PC-3 (cell line): ENCODE measurements at places on chromosomes 2 and 18. TPM values are rescaled to one million over a fixed set of nuclear protein-coding genes. Genes with fewer than 3 reads are reported as not detected.

GRCh38 chr2:16640867-16641266, 24.8 kb downstream of the CYRIA start:
- DNase-seq: no peak

DNA sequence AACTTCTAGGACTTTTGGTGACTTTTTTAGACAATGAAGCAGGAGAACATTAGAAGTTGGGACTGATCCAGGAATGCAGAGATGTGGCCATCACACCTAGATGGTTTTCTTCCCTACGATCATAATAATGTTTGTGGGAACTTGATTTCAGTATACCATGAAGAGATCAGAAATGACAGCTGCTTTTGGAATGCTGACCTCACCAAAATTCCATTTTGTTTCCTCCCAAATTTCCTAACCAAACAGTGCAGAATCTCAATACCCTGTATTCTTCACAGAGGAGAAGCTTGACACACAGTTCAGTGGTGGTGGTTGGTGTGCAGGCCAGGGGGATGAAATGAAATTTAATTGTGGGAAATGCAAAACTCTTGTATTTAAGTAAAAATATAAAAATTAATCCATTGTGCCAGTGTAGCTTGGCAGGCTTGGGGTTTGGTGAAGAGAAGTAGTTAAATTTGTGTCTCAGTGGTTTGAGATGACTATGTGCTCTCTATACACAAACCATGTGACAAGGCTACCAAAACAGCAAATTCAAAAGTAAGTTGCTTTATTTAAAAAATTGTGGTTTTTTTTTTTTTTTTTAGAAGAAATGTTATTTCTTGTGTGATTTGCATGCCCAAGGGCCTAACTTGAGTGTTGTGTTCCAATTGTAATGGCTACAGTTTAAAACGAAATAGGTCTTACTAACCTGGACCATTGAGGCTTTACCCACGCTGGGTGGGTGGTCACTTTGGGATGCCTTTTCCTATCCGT, 252.4 kb downstream of the LPIN1 start:
- peak; percentile 17 for DNase-seq

DNA sequence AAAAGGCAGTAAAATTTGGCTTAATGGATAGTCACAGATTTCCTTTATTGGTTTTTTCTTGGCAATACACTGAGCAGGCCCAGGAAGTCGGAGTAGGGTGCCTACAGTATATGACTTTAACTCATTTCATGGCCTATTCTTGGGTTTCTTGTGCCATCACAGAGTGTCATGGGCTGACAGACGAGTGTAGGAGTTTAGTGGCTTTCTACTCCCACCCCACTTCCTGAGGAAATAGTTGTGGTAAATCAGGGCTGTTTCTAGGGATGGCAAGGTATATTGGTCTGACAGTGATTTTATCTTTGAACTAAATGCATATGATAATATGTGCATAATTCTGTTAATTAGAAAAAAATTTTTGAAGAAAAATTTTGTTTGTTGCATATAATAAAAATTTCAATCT, 100.1 kb downstream of the PLCL1 start:
- DNase-seq: no peak

- peak; percentile 61 for DNase-seq
Measured at GRCh38 chr2:12606472-12607000, 110.2 kb upstream of the TRIB2 start.

GRCh38 chr2:176175709-176176607, 12.5 kb upstream of the HOXD1 start:
- no peak for DNase-seq

DNA sequence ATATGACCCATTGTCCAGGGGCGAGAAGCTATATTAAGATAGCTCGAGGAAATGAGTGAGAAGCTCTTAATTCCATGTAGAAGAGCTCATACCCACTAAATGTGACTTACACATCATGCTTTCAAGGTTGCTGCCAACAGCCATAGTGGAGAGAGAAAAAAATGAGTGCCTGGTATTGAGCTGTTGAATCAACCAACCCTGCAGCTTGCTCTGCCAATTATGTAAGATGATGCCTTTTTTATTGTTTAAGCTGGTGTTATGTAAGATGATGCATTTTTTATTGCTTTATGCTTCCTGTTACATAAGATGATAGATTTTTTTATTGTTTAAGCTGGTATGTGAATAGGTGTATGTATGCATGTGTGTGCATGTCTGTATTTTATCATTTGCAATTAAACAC, 228.2 kb downstream of the CCDC178 start:
- DNase-seq: peak; percentile 34

DNA sequence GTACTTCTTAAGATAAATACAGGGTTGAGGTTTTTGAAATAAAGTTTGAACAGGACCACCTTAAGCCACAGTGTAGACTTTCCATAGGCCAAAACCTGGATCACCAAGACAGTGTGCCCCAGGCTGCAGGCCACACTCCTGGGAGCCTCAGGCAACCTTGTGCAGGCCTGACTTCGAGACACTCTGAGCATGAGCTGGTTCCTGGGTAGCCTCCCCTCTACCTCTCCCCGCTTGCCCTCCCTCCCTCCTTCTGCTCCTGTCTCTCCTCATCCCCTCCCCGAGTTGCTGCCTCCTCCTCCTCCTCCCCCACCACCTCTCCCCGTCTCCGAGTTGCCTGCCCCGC, 10.6 kb upstream of the PROC start:
- no peak for DNase-seq

GRCh38 chr2:9244985-9245544, 38.5 kb downstream of the ASAP2 start:
- DNase-seq: peak; percentile 63

DNA sequence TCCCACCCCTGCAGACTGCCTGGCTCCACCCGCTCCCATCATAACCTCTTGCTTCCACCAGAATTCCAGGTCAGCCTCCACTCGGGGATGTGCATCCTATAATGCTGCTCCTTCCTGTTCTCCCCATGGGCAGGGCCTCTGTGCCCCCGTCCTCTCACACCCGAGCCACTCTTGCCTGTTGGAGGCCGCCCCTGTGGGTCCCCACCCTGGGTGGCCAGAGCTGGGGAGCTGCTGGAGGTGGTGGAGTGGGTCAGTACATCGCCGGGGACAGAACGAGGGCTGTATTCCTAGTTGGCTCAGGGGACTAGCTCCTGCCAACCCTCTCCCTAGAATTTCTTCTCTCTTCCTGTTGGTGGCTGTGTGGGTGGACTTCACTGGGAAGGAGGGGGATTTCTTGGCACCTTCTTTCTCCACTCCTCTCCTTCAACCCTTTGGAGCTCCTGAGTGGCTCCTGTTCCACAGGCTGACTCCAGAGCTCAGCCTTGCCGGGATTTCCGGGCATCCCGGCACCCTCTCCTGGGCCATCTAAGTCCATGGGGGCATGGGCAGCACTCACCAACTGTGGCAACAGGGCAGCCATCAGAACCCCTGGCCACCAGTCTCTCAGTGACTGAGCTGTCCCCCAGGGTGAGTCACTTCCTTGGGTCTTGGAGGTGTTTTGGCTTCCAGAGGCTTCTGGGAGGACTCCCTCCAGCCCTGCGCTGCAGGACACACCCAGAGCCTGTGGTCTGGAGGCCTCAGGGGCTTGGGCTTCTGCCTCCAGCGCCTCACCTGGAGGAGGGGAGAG, 88.2 kb upstream of the MCFD2 start:
- peak; percentile 86 for DNase-seq

Gene GRHL1
- total RNA-seq: 9.3 and 10.3 TPM in 2 replicates

Gene TUBA3D
- not detected in 2 replicates for total RNA-seq

DNA sequence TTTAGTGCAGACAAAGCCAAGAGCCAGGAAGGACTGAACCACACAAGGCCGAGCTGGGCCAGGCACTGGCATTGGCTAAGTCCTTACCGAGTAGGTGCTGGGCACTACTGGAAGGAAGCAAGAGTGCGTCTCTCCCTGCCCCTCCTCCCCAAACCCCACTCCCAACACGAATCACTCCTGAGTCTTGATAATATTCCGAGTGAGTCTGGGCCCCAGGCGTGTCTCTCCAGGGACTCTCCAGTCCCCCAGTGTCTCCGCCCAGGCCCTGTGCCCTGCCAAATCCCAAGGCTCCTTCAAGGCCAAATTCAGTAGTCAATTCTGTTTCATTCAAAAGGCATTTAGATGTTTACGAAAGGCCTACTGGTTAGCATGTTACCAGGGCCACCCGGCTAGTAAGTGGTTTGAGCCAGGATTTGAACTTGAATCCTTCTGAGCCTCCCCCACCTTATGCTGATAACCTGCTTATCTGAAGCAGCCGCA, 82.8 kb downstream of the GLI2 start:
- peak; percentile 64 for DNase-seq

Gene TXNDC2
- 0.87 TPM in 1 of 2 replicates, not detected in the other for total RNA-seq

DNA sequence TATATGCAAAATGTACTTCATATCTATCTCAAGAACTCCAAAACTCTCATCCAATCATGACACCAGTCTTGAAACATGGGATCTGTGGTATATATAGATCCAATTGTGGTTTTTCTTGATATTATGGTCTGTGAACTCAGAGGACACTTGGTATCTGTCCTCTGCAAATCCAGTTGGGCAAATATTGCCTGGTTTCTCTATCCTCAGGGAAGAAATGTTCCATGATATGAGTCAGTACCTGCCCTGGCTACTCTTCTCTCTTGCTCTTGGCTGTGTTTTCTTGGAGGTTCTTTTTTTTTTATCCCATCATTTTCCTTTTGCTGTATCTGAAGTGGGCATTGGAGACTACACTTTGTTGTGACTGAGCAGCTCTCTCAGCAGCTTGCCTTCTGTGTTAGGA, 10.9 kb downstream of the NBEAL1 start:
- peak; percentile 26 for DNase-seq

Gene GREB1
- 0.29 and 0.62 TPM in 2 replicates for total RNA-seq

DNA sequence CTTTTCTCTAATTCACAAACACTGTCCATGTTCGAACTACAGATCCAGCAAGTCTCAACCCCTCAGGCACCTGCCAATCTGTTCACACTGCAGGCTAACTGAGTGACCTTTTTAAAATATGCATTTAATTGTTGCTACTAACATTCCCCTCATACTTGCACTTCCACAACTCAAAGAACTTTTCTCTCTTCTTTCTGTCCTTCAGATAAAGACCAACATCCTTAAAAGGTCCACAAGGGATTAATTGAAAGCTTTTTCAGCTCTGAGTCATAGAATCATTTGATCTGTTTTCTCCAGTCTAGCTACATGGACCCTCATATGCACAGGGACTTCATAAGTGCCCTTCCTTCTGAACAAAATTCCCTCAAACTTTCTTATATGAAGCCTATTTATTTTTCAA, 1321.2 kb downstream of the DPP10 start:
- DNase-seq: no peak

DNA sequence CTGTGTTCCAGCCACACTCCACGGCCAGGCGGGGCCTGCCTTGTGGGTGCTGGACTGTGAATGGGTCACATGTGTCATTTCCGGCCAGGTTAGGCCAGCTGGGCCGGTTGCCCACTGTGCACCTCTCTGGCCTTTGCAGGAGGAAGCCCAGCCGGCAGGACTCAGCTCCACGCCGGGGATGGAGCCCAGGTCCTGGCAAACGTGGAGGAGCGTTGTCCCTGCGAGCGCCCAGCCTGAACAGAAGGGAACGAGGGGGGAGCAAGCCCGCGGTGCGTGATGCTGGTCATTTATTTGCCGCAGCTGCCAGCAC, 152.9 kb downstream of the PXDN start:
- DNase-seq: peak; percentile 50

DNA sequence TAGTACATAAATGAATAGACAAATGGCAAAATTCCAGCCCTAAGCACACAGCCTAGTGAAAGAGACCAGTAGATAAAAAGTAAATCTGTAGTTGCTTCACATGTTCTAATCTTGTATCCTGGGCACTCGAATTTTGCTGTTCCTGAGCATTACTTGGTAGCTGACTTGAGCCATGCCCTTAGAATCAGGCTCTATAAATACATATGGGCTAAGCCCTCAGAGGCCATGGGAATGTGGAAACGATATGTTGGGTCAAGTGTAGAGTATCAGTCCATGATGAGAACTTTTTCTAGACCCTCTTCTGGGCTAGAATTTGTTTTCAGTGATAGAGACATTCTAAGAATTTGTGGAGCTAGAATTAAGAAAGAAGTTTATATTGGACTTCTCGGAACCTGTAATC, 21.9 kb downstream of the ELAC1 start:
- DNase-seq: no peak

- DNase-seq: no peak
Measured at GRCh38 chr2:170217778-170218251, 39.9 kb downstream of the MYO3B start.

GRCh38 chr18:79393635-79394533, 1.8 kb upstream of the NFATC1 start:
- peak; percentile 82 for DNase-seq

GRCh38 chr2:27241761-27242613, 20.9 kb downstream of the SLC30A3 start:
- DNase-seq: no peak

GRCh38 chr2:212032032-212032431, 506.6 kb downstream of the ERBB4 start:
- DNase-seq: peak; percentile 13

Gene CLEC4F
- total RNA-seq: not detected in 2 replicates

DNA sequence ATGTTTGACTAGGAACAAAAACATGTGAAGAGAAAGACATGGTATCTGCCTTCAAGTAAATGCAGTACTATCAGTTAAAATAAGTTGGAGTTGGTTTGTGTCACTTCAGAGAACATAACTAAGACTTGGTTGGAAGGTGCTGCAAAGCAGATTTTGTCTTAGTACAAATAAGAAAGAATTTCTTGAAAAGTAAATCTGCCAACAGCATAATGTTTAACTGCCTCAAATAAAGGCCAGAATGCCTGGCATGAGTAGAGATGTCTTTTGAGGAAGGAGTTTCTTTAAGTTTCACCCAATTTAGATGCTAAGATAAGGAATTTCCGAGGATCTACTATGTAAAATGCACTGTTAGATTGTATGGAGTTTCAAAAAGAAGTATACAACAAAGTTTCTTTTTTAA, 409.7 kb downstream of the PIK3C3 start:
- no peak for DNase-seq

DNA sequence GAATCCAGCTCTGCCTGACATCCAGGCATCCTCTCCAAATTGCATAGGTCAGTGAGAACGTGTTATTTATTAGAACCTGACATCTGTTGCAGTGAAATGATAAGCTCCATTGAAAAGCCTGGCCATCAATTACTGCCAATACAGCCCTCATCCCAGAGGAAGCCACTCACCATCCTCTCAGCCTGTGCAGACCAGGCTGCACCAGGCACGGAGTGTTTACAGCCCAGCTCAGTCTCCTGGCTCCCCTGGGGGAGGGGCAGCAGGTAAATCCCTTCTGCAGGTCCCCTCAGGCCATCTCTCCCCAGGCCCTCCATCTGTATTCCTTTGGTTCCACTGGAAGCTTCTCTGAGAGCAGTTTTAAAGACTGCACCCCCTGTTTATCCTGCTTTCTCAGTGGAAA, 82.6 kb upstream of the FOSL2 start:
- no peak for DNase-seq

Gene TMEM169
- not detected in 2 replicates for total RNA-seq

Gene BMP10
- total RNA-seq: not detected in 2 replicates

- DNase-seq: peak; percentile 10
Measured at GRCh38 chr2:69168144-69168813, 155.3 kb downstream of the ANTXR1 start.

DNA sequence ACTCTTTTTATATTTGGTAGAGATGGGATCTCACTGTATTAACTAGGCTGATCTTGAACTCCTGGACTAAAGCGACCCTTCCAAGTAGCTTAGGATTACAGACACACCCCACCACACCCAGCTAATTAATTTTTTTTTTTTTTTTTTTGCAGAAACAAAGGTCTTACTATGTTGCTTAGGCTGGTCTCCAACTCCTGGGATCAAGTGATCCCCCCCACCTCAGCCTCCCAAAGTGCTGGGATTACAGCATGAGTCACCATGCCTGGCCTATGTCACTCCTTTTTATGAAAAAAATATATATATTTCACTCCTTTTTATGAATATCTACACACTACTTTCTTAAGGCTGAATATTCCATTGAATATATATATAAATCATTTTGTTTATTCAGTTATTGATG, 162.8 kb downstream of the MGAT5 start:
- peak; percentile 15 for DNase-seq
